ENCODE measurements at places on chromosomes 7 and 10.

DNA sequence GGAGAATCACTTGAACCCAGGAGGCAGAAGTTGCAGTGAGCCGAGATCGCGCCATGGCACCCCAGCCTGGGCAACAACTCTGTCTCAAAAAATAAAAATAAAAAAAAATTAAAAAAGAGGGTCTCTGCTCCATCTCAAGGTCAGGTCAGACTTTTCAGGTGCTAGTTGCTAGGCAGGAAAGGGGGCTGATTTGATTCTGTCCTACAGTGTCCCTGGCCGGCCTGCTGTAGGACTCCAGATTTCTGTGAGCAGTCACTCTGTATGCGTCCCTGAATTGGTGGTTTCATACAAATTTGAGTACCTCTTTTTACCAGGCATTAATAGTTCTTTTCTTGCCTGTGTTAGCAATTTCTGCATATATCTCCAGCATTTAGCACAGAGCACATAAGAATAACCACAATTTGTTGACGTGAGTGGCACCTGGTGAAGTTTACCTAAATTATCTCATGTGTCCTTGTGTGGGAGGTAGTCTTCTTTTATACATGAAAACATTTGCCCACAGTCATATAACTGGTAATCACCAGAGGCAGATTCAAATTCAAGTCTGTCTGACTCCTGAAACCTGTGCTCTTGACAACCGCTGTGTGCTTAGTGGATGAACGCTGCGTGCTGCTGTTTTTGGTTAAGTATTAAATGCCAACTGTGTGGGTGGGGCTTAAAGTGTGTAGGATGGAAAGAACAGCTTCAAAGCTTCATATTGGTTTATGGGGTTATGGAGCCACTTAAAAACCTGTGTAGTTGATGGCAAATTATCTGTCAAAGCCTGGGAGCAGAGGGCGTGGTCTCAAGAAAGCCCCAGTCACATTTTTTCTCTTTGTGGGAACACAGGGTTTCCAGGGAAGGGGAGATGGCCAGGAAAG lies 3.2 kb upstream of the ZNF775 start:
- DNase-seq: no peak

GRCh38 chr10:65719790-65720189 lies 1206.0 kb upstream of the LRRTM3 start:
- no peak for DNase-seq

DNA sequence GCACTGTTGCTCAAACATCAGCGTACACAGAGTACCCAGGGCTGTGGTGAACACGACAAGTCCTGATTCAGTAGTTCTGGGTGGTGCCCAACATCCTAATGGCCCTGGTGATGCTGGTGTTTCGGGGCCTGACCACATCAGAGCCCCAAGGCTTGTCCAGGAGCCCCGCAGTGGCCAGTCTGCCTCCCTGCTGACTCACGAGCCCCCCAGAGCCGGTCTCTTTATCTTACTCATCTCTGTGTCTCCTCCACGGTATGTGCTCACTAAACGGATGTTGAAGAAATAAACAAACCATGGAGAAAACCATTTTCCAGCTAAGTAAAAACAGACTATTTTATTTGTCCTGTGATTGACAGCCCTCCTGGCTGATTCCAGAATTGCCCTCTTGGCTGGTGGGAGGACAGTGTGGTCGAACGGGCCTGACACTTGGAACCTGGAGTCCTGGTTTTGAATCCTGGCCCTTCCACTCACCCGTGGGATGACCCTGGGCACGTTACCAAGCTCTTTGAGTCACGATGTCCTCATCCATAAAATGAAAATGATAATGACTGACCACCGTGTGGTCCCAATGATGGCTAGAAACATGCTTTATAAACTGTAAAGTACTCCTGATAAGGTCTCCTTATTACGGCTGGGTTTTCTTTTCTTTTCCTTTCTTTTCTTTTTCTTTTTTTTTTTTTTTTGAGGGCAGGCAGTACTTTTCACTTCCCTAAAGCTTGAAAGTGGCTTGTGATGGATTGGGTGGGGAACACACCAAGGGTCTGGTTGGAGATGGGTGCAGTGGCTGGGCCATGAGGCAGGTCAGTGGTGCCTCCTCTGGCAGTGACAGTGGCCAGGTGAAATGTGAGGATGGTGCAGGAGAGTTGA lies 5.7 kb downstream of the HIP1 start:
- no peak for DNase-seq

DNA sequence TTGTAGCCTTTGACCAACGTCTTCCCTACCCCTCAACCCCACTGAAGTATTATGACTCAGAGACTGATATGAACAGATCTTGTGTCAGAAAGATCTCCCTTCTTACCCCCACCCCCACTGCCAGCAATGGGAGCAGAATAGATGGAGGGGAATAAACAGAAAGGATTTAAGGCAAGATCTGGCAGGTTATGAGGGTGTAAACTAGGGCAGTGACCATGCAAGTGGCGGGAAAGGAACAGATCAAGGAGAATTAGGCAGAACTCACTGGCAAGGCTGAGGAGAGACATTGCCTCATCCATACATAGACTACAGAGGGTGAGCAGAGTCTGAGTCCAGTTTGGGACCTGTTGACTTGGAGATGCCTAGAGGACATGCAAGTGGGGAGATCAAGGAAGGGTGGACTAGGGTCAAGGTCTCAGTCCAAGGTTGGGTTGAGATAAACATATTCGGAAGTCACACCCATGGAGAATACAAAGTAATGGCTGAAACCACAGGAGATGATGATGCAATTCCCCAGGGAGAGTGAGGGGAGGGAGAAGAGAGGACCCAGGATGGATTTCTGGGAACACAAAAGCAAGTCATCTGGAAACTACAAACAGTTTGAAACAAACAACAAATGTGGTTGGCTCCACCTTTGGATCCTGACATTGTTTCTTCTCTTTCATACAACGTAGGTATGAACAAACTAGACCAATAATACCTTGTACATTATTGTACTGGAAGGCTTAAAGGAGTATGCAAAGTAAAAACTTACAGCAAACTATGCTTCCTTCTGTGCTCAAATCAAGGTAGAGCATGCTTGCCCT lies 44.9 kb upstream of the IL6 start:
- DNase-seq: no peak

- DNase-seq: no peak
Observed at GRCh38 chr10:70341016-70341415, 41.4 kb downstream of the LRRC20 start.

- DNase-seq: no peak
Observed at GRCh38 chr7:132078891-132079735, 497.2 kb downstream of the PLXNA4 start.

DNA sequence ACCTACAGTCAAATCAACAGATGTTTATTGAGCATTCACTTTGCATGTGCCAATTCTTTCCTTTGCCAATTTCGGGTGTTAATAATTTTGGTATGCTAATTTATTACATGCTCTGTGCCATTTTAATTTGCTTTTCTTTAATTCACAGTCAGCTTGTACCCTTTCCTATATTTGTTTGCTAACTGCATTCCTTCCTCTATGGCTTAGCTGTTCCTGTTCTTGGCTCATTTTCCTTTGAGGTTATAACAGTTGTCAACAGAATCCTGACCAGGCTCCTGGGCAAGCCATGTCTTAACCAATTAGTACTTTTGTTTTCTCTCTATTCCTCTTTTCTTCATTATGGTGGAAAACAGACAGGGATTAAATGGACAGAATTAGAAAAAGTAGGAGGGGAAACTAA lies 73.6 kb upstream of the RPA3 start:
- no peak for DNase-seq

DNA sequence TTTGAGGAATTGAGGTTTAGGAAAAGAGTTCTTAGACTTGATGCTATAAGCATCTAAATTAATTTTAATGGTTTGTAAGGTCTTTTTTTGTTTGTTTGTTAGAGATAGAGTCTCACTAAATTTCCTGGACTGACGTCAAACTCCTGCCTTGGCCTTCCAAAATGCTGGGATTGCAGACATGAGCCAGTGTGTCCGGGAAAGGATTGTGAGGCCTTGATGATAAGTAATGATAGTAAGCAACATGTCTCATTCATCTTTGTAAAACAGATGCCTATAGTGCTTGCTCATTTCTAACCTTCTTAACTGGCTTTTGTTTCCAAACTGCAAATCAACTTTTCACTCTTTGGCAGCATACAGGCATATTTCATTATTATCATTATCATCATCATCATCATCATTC lies 176.0 kb upstream of the KCND2 start:
- DNase-seq: no peak

DNA sequence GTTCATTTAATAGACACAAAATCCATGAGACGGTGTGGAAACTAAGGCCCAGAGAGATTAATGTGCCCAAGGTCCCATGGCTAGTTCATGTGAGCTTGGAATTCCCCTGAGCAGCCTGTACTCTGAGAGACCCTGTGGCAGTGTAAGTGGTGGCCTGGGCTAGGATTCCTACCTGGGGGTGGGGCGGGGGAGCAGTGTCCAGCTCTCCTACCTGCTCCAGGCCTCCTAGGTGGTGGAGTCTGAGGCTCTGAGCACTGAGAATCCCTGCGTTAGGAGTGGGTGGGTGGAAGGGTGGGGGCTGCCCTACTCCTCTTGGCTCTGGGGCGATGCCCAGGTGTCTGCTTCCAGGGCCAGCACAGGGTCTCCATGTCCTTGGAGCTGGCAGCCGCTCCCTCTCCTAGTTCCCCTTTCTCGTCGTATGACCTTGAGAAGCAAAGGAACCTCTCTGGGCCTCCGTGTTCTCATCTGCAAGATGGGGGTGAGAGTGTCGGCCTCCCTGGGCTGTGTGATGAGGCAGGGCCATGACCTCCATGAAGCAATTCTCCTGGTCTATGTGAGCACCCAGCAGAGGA lies 2.5 kb downstream of the SNCG start:
- no peak for DNase-seq

DNA sequence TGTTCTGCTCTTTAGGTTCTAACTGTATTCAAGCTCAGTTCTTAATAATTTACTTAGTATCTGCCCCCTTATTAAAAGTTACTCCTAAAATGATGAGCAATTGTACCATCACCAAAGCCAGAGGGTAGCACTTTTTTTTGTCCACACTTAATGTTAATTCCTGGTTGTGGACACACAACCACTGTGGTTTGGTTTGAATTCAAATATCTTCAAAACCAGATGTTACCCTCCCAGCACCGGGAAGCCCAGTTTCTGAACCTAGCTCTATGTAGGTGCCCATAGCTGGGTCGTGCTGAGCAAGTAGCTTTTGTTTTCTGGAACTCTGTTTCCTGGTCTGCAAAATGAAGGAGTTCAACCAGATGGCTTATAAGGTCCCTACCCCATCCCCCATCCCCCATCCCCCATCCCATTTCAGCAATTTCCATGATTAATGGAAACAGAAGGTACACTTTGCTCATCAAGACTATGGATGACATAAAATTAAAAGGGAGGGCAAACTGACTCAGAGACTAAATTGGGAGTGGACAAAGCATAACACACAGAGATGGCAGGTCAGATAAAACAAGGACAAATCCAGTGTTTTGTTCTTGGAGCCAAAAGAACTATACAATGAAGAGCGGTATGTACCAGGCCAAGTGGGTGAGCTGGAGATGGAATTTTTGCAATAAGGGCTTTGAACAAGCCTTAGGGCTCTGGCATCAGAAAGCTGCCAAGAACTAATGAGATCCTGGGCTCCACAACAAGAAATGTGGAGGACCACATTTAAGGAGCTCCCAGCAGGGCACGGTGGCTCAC lies 56.7 kb downstream of the DLG5 start:
- no peak for DNase-seq

DNA sequence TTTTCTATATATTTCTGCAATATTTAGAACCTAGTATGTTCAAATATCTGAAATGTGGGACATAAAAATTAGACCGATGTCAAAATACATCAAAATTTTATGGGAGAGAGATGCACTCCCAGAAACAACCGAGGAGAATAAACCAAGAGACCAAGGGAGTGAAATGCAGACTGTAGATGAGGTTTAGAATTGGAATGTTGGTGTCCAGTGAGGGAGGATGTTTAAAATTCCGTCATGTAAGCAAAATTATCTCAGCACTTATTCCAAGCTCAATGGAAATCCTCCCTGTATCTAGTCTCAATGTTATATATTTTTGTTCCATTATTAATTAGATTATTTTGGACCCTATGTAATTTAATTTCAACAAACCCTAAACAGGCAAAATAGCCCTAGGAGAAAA lies 61.9 kb upstream of the MAGI2 start:
- DNase-seq: no peak

DNA sequence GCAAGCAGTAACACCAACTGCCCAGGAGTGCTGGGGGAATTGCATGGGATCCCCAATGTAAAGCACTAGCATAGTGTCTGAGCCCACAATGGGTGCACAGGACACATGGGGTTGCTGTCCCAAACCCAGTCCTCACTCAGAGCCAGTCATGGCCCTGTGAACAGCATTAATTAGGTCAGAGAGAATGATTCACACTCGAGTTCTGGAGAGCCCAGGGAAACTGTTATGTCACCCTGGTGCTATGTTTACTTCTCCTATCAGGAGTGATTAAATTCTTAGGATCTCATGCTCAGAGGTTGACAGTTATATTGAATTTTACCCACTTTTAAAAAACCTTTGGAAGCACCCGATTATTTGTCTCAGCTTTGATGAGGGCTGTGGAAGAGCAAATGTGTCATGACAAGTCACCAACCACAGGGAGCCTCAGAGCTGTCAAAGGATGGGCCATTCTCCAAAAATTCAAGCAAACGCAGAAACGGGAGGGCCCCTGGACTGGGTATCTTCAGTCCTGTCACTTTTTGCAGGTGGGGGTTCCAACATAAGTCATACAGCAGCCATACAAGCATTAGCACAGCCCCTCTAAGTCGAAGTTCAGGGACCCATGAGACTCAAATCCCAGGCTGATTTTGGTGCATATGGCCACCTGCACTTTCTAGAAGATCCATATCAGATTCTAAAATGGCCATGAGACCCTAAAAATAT lies 1.3 kb upstream of the RASSF4 start:
- DNase-seq: no peak

DNA sequence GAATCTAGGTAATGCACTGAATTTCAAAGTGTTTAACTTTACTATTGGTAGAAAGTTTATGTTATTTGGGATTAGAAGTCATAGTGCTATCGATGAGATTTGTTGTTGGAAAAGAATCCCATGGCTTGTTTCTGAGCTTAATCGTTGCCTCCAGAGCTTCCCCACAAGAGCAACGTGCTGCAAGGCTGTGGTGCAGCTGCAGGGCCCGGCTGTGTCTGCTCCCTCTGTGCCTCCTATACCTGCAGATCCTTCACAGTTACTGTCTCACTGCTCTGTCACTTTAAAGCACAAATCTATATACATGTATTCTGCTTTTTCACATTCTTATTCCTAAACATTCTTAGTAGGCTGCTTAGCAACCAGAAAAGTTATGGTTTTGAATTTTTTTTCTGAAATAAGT lies 826.6 kb upstream of the COBL start:
- no peak for DNase-seq

- no peak for DNase-seq
Observed at GRCh38 chr10:96740579-96741281, 20.4 kb upstream of the PIK3AP1 start.

- DNase-seq: no peak
Observed at GRCh38 chr10:107126512-107127065, 37.9 kb downstream of the SORCS1 start.

GRCh38 chr10:114604357-114605130 lies 53.5 kb downstream of the ABLIM1 start:
- no peak for DNase-seq

DNA sequence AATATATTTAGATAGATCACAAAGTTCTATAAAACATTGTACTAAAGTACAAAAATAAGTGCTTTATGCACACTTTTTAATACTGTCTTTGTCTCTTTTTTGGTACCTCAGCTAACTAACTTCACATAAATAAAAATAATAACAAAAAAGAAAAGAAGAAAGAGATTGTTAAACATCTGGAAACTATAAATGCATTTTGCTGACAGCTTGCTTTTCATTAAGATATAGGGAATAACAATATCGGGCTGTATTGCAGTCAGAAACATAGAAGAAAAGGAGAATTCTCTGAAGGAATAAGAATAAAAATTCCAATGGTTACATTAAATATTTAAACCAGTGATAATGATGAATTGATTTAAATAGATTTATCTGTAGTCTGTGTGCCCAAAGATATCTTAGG lies 59.9 kb downstream of the ASAH2B start:
- DNase-seq: no peak

Data from urothelium cell line (cell line).